Fibroblast of gingiva (primary cell): ENCODE measurements at places on chromosomes 12 and 14.

DNA sequence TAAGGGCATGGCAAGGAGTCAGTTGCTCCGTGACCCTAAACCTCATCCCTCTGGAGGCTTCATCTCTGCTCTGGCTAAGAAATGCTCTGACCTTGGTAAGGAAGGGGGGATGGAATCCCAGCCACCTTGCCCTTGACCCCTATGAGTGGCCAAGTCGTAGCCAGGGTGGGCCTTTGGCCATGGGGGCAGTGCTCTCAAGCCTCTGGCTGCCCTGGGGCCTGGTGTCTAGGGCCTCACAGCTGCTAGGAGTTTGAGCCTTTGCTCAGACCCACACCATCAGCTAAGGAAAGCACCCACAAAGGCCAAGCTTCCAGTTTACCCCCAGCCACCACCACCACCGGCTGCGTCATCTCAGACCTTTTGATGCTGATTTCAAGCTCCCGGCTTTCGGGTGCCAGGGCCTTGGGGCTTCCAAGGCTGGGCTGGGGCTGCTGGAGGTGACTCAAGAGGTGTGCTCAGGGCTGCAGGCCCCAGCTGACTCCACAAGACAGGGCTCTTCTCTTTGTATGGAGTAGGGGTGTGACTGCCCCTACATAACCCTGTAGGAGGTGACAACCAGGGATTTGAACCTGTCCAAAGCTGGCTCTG, 3.7 kb downstream of the ASB2 start:
- no peak for DNase-seq

DNA sequence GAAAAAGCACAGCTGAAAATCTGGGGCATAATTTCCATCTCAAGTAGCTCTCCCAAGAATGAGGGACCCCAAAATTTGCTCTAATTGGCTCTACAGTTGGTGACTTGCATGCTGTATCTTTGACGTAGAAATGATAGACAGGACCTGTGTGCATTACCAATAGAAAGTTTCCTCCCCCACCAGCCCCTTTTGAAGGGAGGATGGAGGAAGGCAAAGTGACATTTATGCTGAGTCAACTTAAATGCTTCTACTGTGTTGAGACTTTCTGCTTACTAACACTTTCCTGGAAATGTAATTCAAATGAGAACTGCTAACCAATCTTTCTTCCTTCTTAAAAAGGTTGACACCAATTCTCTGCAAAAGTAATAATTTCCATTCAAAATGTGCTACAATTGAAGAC, 31.9 kb downstream of the TSPAN8 start:
- DNase-seq: no peak

GRCh38 chr14:52269100-52269499, 1.6 kb downstream of the PTGDR start:
- no peak for DNase-seq

DNA sequence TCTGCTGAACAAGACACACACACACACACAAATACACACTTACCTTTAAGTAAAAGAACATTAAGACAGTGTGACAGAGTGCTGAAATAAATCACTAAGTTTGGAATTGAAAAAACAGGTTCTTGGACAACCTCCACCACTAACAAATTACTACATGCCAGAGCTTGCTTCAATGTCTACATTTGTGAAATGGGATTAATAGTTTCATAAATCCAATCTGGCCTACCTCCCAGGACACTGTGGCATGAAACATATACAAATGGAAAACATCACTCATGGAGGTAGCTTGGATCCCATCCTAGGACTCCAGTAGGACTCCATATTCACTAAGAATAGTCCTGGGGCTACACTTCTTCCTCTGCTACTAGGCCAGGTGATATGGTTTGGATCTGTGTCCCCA, 8.2 kb upstream of the CCDC60 start:
- DNase-seq: no peak

DNA sequence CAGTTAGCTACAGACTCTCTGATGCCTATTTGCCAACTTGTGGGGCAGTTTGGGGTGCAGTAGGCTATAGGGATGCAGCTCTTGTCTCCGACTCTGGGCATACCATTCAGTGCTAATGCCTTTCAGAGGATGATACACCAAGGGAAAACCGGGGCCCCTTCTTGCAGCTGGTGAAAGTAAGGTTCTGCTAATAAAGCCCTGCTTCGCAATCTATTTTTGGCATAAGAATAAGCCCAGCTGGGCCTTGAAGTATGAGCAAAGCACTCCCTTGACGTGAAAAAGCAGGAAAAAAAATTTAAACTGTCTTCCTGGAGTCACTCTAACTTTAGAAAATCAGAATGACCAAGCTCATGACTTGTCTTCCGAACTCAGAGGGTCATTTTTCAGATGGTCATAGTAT, 124.1 kb upstream of the RBM19 start:
- no peak for DNase-seq

DNA sequence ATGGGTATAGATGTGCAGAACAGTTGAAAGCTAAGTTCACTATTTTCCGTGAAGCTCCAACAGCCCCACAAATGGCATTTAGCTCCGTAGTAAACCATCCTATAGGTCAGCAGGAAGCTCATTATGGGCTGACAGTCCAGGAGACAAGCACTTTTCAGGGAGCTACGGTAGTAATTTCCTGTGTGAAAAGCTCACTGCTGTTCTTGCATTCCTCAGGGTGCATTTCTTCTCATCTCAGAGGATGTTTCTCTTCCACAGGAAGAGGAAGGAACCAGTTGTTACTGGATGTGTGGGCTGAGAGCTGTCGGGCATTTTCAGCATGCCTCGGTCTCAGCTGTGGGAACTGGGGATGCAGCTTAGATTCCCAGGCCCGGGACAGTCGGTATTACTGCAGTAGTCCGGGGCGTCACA, 72.8 kb downstream of the GALNT4 start:
- DNase-seq: no peak

DNA sequence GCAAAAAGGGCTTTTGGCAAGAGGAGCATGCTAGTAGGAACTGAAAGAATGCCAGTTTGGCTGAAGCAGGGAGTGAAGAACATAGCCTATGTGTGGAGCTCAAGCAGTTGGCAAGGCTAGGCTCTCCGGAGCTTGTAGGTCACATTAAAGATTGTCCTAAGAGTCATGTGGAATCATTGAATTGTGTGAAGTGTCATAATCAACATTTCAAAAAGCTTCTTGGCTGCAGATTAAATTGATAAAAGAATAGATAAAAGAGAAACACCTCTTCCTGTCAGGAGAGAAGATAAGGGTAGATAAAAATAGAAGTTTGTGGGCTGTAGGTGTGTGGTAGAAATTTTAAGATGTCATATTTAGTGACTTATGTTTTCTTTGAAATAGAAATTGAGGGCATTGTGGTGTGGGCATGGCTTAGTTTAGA, 36.1 kb downstream of the CPSF6 start:
- peak; percentile 2 for DNase-seq

DNA sequence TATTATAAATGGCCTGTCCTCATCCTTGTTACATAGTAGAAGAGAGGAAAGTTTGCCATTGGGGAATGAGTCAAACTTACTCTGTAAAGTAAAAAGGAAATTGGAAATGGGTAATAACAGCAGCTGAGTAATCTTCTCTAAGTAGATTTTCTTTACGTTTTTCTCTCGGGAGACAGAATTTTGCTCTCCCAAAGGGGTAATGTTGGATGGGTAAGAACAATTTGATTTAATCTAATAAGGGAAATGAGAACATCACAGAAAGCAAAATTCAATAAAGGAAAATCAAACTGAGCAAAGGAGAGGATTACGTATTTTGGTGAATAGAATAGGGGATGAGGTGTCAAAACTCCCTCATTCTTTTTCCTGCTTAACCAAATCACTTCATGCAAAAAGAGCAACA, 283.1 kb upstream of the FOXG1 start:
- DNase-seq: no peak
